ENCODE measurements at places on chromosomes 7 and 10.

DNA sequence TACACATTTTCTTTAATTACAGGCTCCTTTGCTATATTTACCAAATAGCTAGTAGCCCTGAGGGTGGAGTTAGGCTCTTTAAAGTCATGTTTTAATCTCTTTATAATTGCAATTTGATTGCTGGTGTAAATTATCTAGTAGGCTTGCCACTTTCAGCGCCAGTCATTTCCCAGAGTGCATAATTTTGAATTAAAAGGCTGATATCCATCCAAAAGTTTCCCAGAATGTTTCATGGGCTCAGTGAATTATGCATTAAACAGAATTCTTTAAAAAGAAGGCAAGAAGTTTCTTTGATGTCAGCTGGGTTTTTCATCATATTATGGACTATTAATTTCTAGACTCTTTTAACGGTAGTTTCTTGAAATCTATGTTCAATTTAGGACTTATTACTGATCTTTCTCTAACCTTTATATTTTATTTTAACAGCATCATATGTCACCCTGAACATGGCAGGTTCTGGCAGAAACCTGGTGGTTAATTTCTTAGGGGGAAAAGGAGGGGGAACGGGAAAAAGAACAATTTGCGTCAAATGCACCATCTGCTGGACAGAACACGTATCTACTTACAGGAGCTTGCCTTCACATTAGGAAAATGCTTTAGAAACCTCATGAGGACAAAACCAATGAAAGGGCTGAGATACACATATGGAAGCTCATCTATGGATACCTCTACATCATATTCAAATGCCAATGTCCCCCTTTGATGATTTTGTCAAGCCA, 171.1 kb downstream of the GRM3 start:
- DNase-seq, result no peak

GRCh38 chr10:89217057-89217990, 10.2 kb upstream of the CH25H start:
- DNase-seq, result peak; percentile 51

- DNase-seq, result no peak
Observed at GRCh38 chr10:71909399-71910083, 54.7 kb upstream of the CHST3 start.

- DNase-seq, result no peak
Observed at GRCh38 chr7:42097752-42098151, 139.3 kb downstream of the GLI3 start.

DNA sequence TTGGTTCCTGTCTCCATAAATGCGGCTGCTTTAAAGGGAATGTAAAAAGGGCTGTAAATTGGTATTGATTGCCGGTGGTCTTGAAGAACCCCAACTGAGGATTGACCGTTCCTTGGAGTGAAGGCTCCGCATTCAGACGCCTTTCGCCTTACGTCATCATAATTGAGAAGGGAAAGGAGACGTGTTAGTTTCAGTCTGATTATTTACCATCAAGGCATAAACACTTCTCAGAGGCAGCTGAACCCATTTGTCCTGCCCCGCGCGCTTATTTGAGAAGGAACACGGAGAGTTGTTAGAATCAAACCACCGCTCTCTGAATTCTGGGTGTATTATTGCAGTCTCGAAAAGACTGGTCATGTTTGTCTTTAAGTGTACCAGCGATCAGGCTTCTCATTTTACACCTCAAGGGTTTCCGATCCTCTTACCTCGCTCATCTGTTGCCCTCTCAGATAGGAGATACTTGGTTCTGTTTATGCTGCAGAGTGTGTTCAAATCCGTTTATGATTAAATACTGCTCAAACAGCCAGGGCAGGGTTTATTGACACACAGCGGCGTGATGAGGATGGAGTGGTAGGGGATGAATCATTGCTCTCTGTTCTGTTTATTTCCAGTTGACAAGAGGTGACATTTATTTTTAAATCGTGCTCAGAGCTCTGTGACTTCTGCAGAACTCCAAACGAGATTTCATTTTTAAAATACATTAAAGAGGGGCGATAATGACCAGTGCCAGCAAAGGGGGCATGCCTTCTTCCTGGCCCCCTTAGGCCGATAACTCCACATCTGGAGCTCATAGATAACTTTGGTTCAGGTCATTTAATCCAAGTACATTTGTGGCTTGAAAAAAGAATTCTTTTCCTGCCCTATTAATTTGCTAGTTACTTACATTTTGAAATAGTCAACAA, 30.4 kb downstream of the FOXK1 start:
- no peak for DNase-seq

DNA sequence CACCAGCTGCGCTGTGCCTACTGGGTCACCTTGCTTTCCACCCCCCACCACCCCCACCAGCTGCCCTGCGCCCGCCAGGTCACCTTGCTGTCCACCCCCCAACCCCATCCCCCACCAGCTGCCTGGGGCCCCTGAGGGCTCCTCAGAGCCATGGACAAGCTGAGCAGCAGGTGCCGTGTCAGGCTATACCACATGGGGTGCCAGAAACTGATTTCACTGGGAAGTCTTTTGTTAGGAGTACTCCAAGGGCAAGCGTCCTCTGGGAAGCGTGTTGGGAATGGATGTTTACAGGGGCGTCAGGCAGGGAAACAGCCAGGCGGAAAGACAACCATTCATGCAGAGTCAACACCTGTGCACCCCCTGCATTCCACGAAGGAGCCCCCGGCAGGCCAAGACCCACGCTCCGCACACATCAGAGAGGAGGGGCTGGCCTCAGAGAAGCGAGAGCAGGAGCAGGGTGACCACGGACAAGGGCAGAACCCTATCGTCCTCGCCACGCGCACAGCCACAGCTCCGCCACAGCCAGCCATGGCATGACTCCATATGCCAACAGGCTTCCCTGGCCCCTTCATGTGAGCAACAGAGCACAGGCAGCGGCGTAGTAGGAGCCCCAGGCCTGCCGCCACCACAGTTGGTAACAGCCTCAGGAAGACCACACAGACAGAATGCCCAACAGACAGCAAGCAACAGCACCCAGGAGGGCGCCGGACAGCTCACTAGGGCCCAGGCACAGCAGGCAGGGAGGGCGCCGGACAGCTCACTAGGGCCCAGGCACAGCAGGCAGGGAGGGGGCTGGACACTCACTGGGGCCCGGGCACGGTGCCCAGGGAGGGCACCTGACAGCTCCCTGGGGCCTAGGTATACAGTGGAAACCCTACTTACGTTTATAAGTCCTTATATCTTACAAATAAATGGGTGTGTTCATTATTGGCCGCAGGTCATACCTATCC, 180.8 kb downstream of the MAD1L1 start:
- DNase-seq, result no peak

DNA sequence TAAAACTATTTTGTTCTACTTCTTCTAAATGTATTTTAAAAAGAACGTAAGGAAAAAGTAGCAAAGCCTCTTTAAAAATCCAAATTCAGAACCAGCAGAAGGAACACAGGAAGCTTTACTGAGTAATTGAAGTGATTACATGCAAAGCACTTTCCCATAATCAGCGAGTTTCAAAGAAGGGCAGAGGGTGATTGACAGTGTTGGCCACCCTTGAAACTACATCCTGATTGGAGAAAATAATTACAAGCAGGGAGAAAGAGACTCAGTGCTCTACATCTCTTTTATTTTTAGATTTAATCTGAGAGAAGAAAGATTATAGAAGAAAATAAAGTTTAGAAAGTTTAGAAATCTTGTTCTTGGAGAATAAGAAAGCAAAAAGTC, 20.3 kb upstream of the HGF start:
- DNase-seq, result no peak

DNA sequence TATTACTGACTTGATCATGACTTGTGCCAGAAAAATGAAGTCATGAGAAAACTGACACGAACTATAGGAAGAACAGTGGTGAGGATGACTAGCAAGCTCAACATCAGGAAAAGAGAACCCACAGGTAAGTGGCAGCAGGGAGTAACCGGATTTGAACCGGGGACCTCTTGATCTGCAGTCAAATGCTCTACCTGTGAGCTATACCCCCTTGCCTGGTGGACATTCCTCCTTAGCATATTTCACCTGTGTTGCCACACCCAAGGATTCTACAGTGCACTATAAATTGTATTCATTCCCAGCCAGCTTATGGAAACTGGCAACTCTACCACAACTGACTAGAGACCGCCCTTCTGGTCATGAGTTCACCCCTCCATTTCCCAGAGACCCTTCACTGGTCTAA, 97.5 kb upstream of the ZNF746 start:
- DNase-seq, result no peak

DNA sequence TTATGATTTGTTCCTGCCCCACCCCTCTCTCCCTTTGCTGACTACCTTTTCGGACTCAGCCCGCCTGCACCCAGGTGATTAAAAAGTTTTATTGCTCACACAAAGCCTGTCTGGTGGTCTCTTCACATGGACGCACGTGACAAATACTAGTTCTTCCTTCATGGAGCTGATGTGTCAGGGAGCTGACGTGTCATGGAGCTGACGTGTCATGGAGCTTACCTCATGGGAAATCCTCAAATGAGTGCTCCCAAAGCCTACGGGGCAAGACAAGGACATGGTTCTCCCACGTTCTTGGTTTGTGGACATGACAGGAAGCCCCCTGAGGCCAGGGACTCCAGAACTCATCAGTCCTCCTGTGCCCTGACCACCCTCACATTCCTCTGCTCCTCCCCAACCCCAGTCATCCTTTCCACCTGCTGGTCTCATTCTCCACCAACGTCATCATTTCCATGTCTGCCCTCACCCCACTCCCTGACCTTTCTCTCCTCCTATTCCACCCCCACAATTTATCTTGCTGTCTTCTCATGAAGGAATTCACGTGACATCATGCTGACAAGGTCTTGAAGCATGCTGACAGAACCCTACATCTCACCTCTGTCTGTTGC, 261.3 kb downstream of the TCERG1L start:
- no peak for DNase-seq

GRCh38 chr10:59222788-59223187, 46.3 kb downstream of the PHYHIPL start:
- DNase-seq, result no peak

DNA sequence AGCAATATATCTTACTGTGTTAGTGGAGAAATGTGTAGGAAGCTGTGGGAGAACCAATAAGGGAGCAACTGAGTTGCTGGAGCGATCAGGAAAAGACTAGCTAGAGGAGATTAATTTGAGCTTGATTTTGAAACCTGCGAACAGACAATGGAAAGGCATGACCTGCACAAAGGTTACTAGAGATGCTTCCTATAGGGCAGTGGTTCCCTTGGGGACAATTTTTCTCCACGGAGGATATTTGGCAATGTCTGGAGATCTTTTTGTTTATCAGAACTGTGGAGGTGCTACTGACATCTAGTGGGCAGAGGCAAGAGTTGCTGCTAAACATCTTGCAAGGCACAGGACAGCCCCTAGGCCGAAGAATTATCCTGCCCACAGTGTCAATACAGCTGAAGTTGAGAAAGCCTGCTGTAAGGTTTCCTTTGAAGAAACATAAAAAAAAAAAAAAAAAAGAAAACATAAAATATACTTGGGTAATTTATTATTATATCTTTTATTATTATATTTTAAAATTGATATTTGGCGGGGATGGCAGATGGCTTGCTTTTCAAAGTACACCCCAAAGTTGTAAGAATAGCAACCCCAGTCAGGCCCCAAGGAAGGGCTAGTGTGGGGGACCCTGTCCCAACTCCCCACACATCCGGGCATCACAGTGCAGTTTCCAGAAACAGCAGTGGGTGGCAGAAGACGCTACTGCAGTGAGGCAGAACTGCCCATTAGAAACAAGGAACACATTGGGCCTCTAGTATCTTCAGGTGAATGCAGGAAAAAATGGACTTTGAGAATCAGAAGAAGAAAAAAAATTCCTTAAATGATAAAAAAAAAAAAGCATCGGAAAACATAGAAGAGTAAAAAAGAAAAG, 481.6 kb downstream of the SH2D4B start:
- peak; percentile 32 for DNase-seq

DNA sequence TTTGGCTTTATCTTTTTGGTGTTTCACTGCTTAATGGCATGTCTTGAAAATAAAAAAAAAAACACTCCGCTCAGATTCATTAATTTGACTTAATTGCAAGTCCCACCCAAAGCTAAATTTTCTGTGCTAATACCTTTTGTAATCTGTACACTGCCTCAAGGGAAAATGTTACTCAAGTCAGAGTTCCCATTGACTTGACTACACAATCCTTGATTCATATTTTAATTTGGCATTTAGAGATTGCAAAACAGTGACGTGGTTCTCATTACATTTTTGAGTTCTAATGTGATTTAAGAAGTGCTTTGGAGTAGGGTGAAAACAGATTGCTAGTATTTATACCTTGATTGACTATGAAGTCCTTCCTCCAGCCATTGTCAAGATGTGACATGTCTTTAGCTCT, 21.3 kb upstream of the LIPM start:
- no peak for DNase-seq

- DNase-seq, result no peak
Observed at GRCh38 chr7:40213856-40214255, 79.1 kb downstream of the SUGCT start.

DNA sequence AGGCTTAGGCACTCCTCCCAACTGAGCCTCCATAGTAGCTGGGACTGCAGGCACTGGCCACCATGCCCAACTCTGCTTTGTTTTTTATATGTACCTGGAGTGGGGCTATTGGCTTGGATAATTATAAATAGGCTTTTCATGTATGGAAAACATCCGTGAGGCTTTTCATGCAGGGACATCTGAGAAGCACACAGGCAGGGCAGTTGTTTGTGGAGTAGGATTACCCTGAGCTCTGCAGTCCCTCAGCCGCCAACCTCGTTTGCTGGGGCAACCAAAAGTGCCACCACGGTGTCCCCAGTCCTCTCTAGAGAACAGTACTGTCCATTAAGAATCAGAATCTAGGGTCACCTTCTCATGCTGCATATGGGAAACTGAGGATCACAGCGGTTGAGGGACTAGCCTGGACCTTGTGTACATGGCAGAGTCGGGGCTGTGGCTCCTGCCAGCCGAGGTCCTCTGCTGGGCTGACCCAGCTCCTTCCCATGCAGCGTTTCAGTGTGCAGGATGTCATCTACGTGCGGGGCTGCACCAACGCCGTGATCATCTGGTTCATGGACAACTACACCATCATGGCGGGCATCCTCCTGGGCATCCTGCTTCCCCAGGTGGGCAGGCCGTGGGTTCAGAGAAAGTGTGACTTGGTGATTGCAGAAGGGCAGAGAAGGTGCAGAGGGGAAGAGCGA, 54.5 kb downstream of the TSPAN15 start:
- peak; percentile 20 for DNase-seq

DNA sequence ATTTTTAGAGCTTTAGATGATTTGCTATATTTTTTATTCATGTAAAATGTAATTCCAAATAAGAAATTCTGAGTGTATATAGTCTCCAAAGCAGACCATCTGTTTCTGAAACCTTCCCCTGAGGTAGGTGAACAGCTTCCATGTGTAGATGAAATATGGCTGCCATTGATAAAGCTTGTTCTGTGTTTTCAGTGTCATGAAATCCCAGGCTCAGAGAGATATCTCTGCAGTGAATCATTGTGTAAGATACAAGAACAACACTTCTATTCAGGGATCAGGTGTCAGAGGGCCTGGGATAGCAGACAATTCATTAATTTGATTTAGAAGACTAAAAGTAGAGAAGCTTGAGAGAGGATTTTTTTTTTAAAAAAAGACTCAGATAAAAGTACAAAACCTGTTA, 29.1 kb downstream of the ACTA2 start:
- DNase-seq, result no peak

- DNase-seq, result no peak
Observed at GRCh38 chr10:31706464-31707092, 222.1 kb downstream of the ARHGAP12 start.
